Psoas muscle (tissue), 8 donors: ENCODE measurements at places on chromosomes 7 and 10. TPM values are rescaled to one million over a fixed set of nuclear protein-coding genes. Genes with fewer than 3 reads are reported as not detected.

Gene RAB19
- not detected for total RNA-seq

GRCh38 chr10:120369856-120370276, 87.2 kb upstream of the PLPP4 start:
- DNase-seq = no peak

GRCh38 chr7:138963675-138964074, 17.5 kb downstream of the KIAA1549 start:
- DNase-seq = no peak

DNA sequence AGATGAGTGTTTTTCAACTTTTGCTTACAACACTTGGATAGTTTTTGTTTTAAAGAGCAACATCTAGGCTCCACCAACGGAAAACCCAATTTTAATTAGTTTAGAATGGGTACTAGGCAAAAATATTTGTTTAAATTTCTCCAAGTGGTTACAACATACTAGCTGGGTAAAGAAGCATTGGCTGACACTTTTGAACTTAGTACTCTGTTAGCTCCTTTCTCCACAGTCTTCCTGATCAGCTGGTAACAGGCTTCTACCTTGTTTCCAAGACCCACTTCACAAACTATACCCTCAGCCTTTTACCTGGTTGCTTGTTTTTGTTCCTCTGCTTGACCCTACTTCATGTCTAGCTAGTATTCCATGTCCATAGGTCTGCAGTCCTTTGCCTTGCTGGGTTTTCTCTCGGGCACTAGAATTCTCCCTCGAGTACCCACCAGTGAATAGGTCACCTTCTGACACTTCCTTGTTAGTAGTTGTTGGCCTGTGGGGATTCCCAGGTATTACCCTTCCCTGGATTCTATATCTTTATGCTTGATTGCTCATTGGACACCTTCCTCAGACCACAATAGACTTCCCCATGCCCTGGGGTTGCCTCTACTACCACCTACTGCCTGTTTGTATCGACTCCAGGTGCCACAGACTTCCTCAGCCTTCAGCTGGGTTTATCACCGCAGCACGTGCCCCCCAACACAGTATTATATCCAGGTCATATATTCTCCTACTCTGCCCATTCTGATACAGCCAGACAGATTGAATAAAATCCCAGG, 42.0 kb downstream of the PRPS1L1 start:
- no peak for DNase-seq

Gene CRYGN
- not detected for total RNA-seq

Gene GHRHR
- not detected for total RNA-seq

DNA sequence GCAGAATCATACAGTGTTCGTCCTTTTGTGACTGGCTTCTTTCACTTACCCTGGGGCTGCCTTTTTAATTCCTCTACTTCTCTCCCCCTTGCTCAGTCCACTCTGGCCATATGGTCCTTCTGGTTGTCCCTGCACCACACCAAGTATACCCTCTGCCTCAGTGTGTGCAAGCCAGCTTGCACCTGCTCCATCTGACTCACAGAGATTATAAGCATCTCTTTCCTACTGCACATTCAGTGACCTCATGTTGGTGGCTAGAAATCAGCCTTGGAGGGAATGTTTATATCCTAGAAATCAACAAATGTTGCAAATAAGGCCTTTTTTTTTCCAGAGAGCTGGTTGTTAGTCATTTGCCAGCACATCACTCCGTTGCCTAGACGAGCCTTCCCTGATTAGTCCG, 67.5 kb upstream of the C10orf90 start:
- DNase-seq = no peak

- no peak for DNase-seq
Observed at GRCh38 chr7:154927624-154928125, 75.2 kb downstream of the PAXIP1 start.

DNA sequence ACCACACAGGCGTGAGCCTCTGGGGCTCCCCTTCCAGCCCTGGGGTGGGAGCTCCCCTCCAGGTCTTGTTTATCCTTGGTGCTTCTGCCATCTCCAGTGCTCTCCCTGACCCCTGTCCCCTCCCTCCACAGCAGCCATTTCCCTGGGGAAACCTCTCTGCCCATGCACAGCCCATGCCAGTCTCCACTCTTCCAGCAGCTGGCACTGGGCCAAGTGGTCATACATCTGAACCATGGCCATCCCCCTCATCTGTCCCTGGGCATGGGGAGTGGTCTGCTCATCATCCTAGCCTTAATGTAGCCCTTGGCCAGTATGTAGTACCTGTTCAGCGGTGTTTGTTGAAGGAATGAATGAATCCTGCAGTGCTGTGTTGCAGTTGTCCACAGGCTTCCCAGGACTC, 172.4 kb upstream of the ZNF32 start:
- no peak for DNase-seq
